K562 (cell line): ENCODE measurements at places on chromosomes 16 and 17. TPM values are rescaled to one million over a fixed set of nuclear protein-coding genes. Genes with fewer than 3 reads are reported as not detected.

VMO1 gene
- polyA plus RNA-seq = not detected in 2 replicates

TMEM235 gene
- polyA plus RNA-seq = not detected in 2 replicates

DPEP3 gene
- not detected in 2 replicates for polyA plus RNA-seq

DBNDD1 gene
- polyA plus RNA-seq = 9.5 and 10.8 TPM in 2 replicates

RCVRN gene
- polyA plus RNA-seq = not detected in 2 replicates

DNA sequence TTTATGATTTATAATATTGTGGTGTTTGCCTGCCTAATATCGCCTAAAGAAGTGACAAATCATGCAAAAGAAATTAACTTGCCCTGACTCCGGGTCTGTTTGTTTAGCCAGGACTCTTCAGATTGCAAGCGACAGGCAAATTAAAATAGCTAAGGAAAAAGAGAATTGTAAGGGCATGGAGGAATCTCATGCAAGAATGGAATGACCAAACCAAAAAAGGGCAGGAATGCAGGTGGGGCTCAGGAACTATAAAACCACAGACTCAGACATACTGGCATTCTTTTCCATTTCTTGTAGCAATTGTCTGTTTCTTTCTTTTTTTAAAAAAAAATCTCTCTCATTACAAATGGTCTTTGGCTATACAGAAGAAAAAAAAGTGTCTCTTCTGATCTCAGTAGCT lies 188.1 kb upstream of the XYLT1 start:
- no peak for DNase-seq

- no peak for DNase-seq
These were observed 90.4 kb downstream of the RBFOX3 start for GRCh38 chr17:79520167-79521165.

- no peak for DNase-seq
These were observed 18.4 kb downstream of the TOX3 start for GRCh38 chr16:52528393-52529065.

DNA sequence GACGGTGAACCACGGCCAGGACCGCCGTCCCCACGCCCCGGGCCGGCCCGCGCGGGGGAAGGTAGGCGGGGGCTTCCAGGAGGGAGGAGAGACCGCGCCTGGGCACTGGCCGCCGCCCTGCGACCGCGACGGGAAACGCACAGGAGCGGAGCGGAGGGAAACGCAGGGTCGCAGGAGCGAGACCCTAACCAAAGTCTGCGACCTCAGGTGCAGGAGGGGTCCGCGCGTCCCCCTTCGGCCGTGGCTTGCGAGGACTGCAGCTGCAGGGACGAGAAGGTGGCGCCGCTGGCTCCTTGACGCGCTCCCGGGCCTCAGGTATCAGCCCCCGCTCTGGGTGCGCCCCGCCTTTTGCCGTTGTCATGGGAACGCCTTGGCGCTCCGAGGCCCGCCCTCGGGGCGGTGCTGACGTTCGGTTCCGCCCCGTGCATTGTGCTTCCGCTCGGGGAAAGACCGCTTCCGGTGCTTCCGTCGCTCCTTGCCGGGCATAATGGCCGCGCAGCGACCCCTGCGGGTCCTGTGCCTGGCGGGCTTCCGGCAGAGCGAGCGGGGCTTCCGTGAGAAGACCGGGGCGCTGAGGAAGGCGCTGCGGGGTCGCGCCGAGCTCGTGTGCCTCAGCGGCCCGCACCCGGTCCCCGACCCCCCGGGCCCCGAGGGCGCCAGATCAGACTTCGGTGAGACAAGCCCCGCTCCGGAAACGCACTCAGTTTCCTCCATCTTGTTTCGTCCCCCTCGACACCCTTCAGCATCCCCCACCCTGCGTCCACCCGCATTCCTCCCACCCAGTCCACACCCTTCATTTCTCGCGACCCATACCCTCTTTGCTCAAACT lies at the start of gene OVCA2:
OVCA2 (plus strand) TSS at position 462 of the 829 bp plus-strand sequence; CDS start at position 488, 26 bp downstream.
- peak; percentile 94 for DNase-seq

GRCh38 chr17:2195729-2196128 lies 107.9 kb downstream of the SMG6 start:
- no peak for DNase-seq

DNA sequence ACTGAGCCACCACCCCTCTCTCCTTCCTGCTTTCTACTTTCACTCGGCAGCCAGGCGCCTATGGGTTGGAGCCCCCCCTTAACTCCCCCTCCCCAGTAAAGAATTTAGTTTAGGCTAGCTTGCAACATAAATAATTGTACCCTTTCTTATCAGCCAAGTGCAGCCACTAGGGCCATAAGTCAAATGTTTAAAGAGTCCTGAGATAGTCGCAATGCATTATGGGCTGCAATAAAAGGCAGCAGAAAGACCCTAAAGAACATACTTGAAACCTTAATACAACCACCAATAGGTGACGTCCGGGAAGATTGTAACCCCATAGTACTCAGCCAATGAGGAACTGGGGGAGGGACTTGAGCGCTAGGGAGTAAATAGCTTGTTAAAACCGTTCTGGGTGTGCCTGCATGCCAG lies 40.5 kb downstream of the C16orf82 start:
- DNase-seq = peak; percentile 40

GRCh38 chr17:79838522-79839274 lies 542 bp downstream of the CBX4 start:
- DNase-seq = peak; percentile 71
